ENCODE measurements at places on chromosomes 1 and 21.
A peak's percentile ranks its signal among the peaks of the same experiment; 100 is the strongest.

DNA sequence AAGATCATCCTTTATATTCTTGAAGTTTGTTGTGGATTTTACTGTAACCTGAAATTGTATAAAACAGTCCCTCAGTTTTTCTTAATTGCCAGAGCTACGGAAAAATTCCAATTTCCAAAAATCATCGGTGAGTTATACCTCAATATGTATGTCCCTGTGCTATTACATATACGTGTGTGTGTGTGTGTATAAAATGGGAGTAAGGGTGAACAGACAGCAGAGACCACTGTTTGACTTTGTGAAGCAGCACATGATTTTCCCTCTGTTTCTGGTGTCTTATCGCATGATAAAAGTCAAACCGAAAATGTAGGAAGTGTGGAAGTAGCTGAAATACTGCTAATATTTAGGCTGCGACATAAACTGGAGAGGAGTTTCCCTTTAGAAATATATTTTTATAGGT is 1.2 kb downstream of the OR2T1 start:
- DNase-seq, result no peak

DNA sequence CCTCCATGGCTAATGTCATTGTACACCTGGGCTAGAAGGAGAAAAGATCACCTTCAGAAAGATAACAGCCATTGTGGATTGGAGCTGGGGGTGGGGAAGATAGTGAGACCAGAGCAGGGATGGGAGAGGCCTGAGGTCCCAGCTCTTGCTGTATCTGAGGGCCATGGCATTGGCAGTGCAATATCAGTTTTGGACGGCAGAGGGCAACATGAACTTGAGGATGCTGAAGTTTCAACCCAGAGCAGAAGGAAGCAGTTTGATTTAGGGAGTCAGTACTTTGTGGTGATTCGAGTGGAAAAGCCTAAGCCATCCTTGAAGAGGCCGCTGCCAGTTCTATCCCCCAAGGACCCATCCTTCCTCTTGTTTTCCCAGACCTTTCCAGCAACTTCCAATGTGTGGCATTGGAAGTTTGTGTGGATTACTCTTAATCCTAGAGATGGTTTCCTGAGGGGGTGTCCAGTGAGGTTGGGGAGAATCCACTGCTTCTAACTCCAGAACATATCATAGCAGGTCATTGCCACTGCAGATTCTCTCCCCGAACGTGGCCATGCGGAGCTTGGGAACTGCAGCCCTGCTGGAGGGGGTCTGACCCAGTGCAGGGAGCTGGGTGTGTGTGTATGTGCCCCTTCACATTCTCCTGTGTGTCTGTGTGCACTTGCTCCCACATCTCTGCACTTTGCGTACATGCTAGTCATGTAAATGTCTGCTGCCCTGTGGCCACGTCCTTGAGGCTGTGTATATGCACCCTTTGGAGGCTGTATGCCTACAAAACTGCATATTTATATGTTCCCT is 24.1 kb downstream of the SLC26A9 start:
- DNase-seq, result peak; percentile 63

- no peak for DNase-seq
Observed at GRCh38 chr1:228752675-228753265, 17.5 kb downstream of the RHOU start.

DNA sequence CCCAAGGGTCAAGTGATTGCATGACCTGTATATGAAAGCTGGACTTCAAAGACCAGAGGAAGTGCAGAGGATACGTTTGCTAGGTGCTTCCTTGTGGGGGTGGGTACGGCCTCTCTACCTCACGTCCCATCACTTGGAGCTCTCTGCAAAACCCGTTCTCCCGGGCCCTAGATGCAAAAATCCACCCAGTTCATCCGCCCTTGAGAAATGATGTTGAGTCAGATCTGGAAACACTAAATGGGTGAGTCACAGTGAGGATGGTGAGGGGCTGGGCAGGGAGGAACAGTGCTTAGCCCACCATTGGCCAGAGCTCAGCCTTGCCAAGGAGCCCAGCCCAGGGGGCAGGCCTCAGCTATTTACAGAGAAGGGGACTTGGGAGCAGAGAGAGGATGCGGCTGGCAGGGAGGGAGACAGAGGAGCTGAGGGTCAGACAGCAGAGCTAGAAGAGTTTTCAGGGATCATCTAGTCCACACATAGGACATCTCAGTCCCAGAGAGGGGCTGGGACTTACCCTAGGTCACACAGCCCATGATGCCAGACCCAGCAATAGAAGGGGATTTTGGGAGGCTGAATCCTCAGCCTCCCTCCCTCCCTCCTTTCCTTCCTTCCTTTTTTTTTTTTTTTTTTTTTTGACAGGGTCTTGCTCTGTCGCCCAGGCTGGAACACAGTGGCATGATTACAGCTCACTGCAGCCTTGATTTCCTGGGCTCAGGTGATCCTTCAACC is 14.6 kb downstream of the ARHGEF10L start:
- DNase-seq, result no peak

GRCh38 chr21:26501495-26502021 is 71.5 kb downstream of the CYYR1 start:
- no peak for DNase-seq

Data from CD4-positive, alpha-beta T cell treated with Interleukin-1 beta for 1 hour (primary cell).